ENCODE measurements at places on chromosomes 3 and 15.

- no peak for DNase-seq
Measured at GRCh38 chr3:115611630-115612029, 11.7 kb upstream of the GAP43 start.

DNA sequence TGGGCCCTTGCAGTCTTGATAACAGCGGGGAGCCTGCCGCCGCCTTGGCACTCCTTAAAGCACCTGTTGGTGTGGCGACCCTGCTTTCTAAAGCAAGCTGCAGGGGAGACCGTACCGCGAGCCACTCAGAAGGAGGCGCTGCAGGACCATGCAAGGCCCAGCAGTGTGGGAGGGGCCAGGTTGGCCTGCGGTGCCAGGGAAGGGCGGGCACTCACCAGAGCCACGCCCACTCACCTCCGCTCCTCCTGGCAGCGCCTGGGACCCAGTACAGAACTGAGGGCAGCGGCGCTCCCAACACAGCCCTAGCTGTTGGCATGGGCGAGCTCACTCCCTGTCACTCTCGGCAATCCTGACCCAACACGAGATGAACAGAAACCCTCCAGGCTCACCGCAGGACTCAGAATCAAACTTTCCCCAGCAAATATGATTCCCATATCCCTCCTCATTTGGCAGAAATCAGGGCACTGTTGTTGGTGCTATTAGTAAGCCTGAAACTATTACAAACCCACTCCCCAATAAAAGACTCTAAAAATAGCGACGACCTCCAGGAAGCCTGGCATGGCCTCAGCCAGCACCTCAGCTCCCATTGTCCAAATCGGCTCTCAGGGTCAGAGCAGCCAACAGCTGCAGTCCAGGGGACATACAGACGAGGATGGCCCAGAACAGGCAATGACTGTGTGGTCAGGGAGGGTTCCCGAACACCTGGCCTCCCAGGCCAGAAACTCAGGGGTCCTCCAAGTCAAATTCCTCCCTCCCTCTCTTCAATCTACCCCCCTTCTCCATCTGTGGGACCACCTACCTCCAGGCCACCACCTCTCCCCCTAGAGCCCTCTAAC is 77.2 kb downstream of the TBC1D2B start:
- DNase-seq, result peak; percentile 36

- DNase-seq, result no peak
Measured at GRCh38 chr3:54985856-54986255, 58.0 kb upstream of the LRTM1 start.

- no peak for DNase-seq
Measured at GRCh38 chr3:158718490-158719170, 13.6 kb downstream of the RARRES1 start.

DNA sequence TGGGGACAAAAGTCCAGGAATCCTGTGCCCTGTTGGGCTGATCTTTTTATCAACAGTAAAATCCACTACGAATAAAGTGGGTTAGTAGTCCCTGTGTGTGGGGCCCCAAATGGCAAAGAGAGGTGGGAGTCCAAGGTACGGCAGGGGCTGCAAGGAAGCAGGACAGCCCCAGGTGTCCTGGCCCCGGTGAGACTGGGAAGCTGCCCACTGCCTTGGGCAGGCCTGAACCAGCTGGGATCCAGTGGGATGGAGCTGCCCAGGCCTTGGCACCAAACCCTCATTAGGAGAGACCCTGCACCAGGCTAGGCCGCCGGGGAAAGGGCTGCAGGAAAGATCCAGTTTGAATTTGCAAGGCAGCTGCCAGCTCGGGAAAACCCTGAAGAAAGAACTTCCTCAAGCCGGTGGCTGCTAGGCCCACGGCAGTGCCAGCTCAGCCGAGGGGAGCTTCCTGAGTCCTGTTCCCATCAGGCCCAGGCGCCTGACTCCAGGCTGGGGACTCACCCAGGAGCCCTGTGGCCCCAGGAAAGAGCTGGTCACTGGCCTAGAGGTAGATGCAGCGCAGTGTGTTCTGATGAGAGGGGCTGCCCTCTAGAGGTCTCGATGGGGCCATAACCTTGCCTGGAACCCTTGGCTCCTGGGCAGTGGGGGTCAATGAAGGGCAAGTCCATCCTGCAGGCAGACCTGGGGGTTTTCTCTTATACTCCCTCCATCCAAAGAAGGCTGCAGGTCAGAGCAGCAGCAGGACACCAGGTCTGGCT is 14.4 kb upstream of the GNAI2 start:
- peak; percentile 9 for DNase-seq

- no peak for DNase-seq
Measured at GRCh38 chr3:118577055-118577777, 457.4 kb downstream of the IGSF11 start.

- no peak for DNase-seq
Measured at GRCh38 chr15:78101423-78102105, 9.2 kb downstream of the SH2D7 start.

DNA sequence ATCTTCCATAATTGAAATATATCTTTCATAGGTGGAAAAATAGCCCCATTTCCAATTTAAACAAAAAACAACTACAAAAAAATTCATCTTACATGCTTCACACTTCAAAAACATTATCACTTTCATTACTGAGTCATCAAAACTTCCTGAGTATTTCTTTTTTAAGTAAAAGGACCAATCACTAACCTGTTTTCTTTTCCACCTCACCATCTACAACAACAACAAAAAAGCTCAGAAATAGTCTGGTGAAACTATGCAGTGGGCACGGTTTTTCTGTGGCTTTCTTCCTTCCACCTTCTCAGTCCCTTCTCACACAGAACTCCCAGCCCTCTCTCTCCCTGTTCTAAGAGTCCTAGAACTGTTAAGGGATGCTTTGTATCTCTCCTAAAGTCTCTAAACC is 20.3 kb upstream of the TNIK start:
- DNase-seq, result no peak
